Endothelial cell of umbilical vein (primary cell): ENCODE measurements at places on chromosomes 3 and 15. TPM values are rescaled to one million over a fixed set of nuclear protein-coding genes. Genes with fewer than 3 reads are reported as not detected.

The IMPG2 gene
- total RNA-seq: 0.71 and 0.76 TPM in 2 replicates

The CEP70 gene
- 14.7 and 16.9 TPM in 2 replicates for total RNA-seq

GRCh38 chr15:80977627-80978036, 12.0 kb downstream of the MESD start:
- DNase-seq: peak; percentile 62

DNA sequence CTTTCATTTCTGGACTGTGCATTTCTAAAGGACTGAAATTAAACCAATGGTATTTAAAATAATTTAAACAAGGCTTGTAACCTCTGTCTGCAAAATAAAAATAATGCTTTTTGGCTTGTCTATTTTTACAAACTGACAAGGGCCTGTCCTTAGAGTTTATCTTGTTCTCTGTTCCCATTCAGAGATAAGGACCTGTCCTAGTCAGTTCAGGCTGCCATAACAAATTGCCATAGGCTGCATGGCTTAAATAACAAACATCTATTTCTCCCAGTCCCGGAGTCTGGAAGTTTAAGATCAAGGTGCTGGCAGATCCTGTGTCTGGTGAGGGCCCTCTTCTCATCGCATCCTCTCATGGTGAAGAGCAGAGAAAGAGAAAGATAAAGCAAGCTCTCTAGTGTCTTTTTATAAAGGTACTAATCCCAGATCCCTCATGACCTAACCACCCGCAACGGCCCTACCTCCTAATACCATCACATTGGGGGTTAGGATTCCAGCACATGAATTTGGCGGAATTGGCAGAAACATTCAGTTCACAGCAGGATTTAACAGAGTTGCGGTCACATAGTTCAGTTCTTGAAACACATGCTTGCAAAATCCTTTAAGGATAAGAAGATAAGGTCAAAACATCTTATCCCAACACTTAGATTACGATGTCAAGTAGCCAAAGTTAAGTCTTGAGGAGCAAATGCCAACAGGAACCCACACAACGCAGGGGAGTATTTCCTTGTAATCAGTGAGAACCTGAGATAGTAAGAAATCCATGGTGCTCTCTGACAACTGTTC, 17.8 kb downstream of the KBTBD8 start:
- no peak for DNase-seq

- no peak for DNase-seq
These were observed 69.0 kb upstream of the FNDC3B start for GRCh38 chr3:171970301-171970788.
